ENCODE measurements at places on chromosomes 2 and 18. TPM values are rescaled to one million over a fixed set of nuclear protein-coding genes. Genes with fewer than 3 reads are reported as not detected.

Gene CFC1
- total RNA-seq, result 1.2 TPM

DNA sequence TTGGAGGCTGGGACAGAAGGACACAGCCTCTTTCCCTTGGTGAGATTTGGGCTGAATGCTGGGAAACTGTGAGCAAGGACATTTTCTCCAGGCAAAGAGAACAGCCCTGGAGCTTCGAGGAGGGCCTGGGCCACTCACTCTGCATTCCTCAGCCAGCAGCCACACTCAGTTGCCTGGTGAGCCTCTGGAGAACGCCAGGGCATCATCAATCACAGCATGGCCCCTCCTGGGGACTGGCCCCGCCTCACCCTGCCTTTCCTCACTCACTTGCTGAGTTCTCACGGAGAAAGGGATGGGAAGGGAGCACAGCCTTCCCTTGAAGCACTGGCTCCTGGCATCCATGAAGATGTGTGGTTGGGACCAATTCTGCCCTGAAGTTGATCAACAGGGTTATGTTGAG, 55.0 kb downstream of the APOB start:
- H3K4me1 ChIP-seq, result peaks cover 9% of the 10 kb centered on the region
- DNase-seq, result no peak
- peaks cover 4% of the 10 kb centered on the region for H3K27me3 ChIP-seq
- no peak overlapping the region for H3K27ac ChIP-seq

DNA sequence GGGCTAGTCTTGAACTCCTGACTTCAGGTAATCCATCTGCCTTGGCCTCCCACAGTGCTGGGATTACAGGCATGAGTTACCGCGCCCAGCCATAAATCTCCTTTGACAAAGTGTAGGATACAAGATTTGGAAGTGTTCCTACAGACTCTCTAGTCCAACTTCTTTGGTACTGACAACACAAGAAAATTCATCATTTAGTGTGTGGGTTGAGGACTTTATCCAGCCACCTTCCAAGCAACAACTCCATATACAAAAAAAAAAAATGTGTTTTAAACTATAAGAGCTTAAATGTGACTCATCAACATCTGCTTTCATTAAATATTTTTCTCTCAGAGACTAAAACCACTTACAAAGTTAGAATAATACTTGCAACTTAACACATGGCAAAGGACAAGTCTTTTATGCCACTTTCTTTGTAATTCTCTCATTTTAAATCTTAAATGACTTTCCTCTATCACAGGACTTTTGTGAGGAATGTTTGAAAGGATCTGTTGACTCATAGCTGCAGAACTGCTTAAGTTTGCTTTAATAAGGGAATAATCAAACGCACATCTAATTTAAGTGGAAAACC, 46.2 kb upstream of the ITGAV start:
- no peak overlapping the region for H3K4me3 ChIP-seq
- H3K27me3 ChIP-seq, result no peaks in the 10 kb centered on the region
- H3K36me3 ChIP-seq, result no peaks in the 10 kb centered on the region
- DNase-seq, result no peak
- peaks cover 30% of the 10 kb centered on the region for H3K4me1 ChIP-seq
- H3K27ac ChIP-seq, result peak overlapping the region; percentile 94

DNA sequence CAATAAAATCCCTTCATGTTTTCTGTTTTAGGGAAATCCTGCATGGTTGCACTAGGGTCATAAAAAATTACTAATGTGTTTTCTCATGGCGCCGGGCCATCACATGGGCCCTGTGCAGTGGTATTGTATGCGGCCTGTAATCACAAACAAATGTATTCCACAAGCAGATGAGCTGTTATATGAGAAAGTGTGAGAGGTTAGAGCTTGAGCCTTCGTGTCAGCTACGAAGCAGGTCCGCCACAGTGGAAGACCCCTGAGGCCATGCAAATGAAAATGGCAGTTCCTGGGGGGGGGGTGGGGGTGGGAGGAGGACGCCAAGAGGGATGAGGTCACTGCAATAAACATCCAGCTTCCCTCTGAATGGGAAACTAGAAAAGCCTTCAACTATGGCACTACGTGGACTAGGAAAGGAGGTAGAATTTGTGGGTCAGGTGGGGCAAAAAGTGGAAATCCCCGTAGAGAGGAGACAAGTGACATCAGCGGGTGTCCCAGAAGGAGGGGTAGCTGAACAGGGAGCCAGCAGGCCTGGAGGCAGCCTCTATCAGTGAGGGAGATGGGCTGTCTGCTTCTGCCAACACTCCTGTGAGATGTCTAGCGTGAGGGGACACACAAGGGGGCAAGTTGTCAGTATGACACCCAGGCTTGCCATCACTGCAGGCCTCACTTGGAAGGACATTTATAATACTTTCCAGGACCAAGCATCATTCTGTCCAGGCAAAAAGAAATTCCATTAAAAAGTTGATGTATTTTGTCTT, 130.3 kb upstream of the CTAGE1 start:
- H3K4me3 ChIP-seq, result no peak overlapping the region
- H3K27ac ChIP-seq, result no peak overlapping the region
- H3K4me1 ChIP-seq, result no peaks in the 10 kb centered on the region

Gene ARHGAP15
- not detected for total RNA-seq

- H3K36me3 ChIP-seq, result no peaks in the 10 kb centered on the region
- H3K27ac ChIP-seq, result no peak overlapping the region
- no peak overlapping the region for H3K4me3 ChIP-seq
- no peaks in the 10 kb centered on the region for H3K27me3 ChIP-seq
- peaks cover 10% of the 10 kb centered on the region for H3K4me1 ChIP-seq
These were observed 601.2 kb downstream of the LRP1B start for GRCh38 chr2:141529659-141530058.

Gene GALR1
- total RNA-seq, result not detected

Gene MC4R
- total RNA-seq, result not detected

Gene AGXT
- not detected for total RNA-seq

All from endothelial cell (in vitro differentiated cells).